CD8-positive, alpha-beta T cell (primary cell): ENCODE measurements at places on chromosomes 3 and 15. TPM values are rescaled to one million over a fixed set of nuclear protein-coding genes. Genes with fewer than 3 reads are reported as not detected.

GRCh38 chr3:42043099-42043813 lies 47.9 kb upstream of the TRAK1 start:
- no peak for DNase-seq

DNA sequence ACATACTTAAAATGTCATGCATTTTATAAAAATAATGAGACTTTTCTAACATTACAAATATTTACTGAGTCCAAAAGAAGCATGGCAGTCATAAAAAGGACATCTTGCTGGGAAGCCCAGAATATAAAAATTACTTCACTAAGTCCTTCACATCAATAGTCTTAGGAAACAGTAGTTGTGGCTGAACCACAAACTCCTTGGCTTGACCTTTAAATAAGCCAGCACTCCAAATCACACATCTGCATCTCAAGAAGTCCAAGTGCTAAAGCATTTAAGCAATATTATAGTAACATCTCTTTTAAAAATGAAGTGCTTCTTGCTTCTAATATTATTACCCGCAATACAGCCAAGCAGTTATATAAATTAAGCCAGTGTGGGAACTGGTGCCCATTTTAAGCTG lies 8.8 kb downstream of the CCNL1 start:
- DNase-seq: no peak

DNA sequence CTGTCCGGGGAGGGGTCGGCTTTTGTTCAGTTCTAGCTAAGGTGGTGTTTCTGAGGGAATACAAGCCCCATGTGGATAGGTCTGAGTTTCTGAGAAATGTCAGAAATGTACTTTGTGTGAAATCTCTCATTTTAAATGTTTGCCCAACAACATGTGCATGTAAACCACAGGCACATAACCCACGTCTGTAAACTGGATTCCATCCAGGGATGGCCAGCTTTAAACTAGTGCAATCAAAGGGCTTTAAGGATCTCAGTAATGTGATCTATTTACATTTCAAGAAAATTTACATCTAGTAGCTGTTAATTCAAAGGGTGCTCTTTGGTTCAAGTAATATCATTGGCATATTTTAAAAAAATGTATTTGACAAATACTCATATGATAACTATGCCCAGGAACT lies 52.0 kb downstream of the POLR2M start:
- no peak for DNase-seq

DNA sequence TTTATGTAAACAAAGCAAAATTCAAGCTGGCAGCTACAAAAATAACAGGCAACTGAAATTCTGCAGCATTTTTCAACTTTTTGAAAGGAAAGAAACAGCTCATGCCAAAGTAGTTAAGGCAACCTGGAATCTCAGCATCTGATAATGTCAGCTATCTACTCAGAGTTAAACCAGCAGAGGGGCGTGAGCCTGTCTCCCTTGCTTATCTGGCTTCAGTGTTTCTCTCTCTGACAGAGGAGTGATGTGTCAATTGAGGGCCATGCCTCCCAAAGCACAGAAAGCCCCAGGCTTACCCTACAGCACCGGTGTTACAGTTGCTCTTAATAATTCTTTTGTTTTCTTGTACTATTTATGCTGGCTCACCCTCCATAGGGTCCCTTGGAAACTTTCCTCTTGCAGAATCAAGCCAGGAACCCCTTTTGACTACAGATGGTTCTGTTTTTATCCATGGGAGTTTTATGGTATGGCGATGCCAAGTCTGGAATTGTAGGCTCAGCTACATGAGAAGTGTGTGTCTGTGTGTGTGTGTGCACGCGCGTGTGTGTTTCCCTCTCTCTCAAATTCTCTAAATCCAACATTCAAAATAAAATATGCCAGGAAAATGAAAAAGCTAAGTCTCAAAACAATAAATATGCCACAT lies 7.3 kb downstream of the TMEM212 start:
- no peak for DNase-seq

- DNase-seq: no peak
Observed at GRCh38 chr15:101457696-101458095, 31.8 kb downstream of the PCSK6 start.

FRMD4B gene
- total RNA-seq: 5.4 TPM

- DNase-seq: no peak
Observed at GRCh38 chr15:52280326-52281084, 15.1 kb downstream of the MYO5C start.

GRCh38 chr3:179046497-179047353 lies 24.9 kb downstream of the ZMAT3 start:
- no peak for DNase-seq

CLRN1 gene
- not detected for total RNA-seq

- no peak for DNase-seq
Observed at GRCh38 chr3:145727476-145727875, 433.5 kb downstream of the PLOD2 start.

- no peak for DNase-seq
Observed at GRCh38 chr15:63973212-63974009, 72.9 kb downstream of the DAPK2 start.

- DNase-seq: no peak
Observed at GRCh38 chr3:89847955-89848354, 740.5 kb downstream of the EPHA3 start.

DNA sequence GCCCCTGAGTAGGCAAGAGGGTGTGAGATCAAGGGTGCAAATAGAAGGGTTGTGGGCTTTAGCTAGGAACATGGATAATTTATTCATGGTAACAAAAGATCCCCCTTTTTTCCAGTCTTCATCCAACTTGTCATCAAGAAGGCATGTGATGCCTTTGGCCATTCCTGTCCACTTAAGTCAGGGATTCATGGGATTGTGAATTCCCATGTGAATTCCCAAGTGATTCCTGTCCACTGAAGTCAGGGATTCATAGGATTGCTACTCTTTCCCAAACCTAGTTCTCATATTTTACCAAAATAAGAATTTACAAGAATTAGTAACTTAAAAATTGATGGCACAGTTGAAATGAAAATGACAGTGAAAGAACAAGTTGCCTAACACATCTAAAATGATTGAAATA lies 40.8 kb downstream of the HMG20A start:
- no peak for DNase-seq

GRCh38 chr3:185830018-185830797 lies 5.4 kb upstream of the IGF2BP2 start:
- no peak for DNase-seq

DNA sequence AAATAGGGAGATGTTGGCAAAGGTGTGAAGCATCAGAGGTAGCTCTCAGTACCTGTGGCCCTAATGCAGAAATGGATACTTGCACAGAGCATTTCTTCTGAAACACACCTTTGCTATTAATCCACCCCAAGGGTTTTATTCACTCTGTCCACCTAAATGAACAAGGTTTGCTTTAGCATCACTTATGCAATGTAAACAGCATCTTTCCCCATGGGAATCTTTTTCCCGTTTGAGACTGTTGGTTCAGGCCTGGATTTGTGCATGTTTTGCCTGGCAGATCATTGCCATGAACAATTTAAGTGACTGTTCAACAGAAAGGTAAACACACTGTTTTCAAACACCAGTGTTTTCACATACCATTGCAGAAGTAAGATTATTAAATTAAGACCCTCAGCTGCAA lies 508.3 kb downstream of the SOX2 start:
- DNase-seq: no peak

- DNase-seq: no peak
Observed at GRCh38 chr3:9399746-9400145, 2.3 kb downstream of the SETD5 start.

GOLGA6L9 gene
- total RNA-seq: 3.4 TPM

DNA sequence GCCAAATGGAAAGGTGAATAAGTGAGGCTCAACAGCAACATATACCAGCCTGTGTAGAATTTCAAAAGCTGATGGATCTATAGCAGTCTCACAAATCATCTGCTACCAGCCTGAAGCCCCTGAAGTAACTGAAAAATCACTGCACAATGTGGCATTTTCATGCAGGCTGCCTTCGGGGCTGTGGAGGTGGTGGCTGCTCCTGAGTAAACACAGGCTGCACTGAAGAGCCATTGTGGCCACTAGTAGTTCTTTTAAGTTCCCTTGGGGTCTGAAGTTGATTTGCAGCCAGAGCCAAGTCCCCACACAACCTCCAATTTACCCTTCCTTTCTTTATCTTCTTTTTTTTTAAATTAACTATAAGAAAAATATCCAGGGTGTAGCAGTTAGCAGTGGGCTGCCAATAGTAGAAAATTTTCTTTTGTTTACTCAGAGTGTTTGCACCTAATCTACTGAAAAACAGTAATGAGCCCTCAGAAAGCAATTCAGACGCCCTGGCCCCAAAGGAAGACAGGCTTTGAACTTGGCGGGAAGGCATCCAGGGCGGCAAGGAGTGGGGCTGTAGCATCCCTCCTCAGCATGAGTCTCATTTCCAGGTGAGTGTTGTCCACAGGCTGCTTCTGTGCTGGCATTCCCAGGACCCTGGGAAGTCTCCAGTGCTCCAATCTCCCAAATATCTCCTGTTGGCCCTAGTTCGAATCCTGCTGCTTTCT lies 13.3 kb upstream of the SUSD5 start:
- DNase-seq: no peak
